Retina (tissue), 1 donor: ENCODE measurements at places on chromosomes 12 and 14.

- DNase-seq: no peak
These were observed 234.4 kb downstream of the SEC23A start for GRCh38 chr14:38868399-38869290.

GRCh38 chr14:104135904-104136471 lies 2.4 kb upstream of the KIF26A start:
- peak; percentile 75 for DNase-seq

GRCh38 chr12:64911081-64911480 lies 86.6 kb downstream of the TBC1D30 start:
- no peak for DNase-seq

- no peak for DNase-seq
These were observed 28.3 kb upstream of the PLEKHG7 start for GRCh38 chr12:92674500-92674899.

DNA sequence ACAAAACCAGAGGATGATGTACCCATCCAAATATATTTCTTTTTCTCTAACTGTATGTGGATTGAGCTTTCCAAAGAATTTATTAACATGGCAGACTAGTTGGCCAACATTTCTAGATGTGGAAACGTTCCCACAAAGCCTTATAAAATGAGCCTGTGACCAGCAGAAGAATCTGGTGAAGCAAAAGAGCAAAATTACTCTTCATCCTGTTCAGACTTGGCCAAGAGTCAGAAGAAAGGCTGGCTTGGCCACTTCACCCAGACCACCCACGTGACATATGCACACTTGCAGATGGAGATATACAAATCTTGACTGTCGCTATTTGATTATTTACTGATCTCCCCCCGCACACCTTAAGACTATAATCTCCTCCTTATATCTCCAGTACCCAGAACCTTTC lies 96.7 kb downstream of the NUAK1 start:
- no peak for DNase-seq

- no peak for DNase-seq
These were observed 22.4 kb upstream of the PPM1H start for GRCh38 chr12:62957233-62957953.
